PC-9 (cell line): ENCODE measurements at places on chromosomes 16 and 17.
A peak's percentile ranks its signal among the peaks of the same experiment; 100 is the strongest.

- peaks cover 13% of the 10 kb centered on the region for H3K27me3 ChIP-seq
- no peak overlapping the region for H3K4me3 ChIP-seq
- H3K27ac ChIP-seq: no peak overlapping the region
- DNase-seq: no peak
Observed at GRCh38 chr16:11521055-11521454, 65.7 kb downstream of the LITAF start.

- H3K27ac ChIP-seq: no peak overlapping the region
- DNase-seq: peak; percentile 40
- H3K36me3 ChIP-seq: no peaks in the 10 kb centered on the region
- no peaks in the 10 kb centered on the region for H3K27me3 ChIP-seq
- peaks cover 6% of the 10 kb centered on the region; the same call in 1 of the 2 replicates for H3K4me1 ChIP-seq
Observed at GRCh38 chr17:73091770-73092522, 542 bp downstream of the SLC39A11 start.

DNA sequence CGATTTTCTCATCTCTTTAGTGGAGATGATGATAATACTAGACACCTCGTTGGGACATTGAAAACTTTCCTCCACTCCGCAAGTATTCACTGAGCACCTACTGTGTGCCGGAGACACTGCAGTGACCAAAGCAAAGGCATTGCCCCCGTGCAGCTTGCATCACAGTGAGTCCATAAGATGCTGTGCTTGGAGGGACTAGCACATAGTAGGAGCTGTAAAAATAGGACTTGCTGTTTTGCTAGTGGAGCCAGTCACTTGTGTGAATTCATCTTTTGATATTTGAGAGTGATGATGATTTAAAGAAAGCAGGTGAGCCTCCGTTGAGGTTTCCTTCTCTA lies 5.3 kb upstream of the MAP2K3 start:
- no peaks in the 10 kb centered on the region for H3K36me3 ChIP-seq
- no peak overlapping the region for H3K27ac ChIP-seq
- H3K4me3 ChIP-seq: no peak overlapping the region
- peaks cover 26% of the 10 kb centered on the region for H3K4me1 ChIP-seq
- H3K27me3 ChIP-seq: no peaks in the 10 kb centered on the region
- no peak for DNase-seq

- peaks cover 11% of the 10 kb centered on the region; the same call in 1 of the 2 replicates for H3K4me1 ChIP-seq
- DNase-seq: peak; percentile 60
- no peaks in the 10 kb centered on the region for H3K27me3 ChIP-seq
- no peak overlapping the region for H3K27ac ChIP-seq
- H3K4me3 ChIP-seq: no peak overlapping the region
Observed at GRCh38 chr17:32503251-32504165, 16.7 kb downstream of the CDK5R1 start.

DNA sequence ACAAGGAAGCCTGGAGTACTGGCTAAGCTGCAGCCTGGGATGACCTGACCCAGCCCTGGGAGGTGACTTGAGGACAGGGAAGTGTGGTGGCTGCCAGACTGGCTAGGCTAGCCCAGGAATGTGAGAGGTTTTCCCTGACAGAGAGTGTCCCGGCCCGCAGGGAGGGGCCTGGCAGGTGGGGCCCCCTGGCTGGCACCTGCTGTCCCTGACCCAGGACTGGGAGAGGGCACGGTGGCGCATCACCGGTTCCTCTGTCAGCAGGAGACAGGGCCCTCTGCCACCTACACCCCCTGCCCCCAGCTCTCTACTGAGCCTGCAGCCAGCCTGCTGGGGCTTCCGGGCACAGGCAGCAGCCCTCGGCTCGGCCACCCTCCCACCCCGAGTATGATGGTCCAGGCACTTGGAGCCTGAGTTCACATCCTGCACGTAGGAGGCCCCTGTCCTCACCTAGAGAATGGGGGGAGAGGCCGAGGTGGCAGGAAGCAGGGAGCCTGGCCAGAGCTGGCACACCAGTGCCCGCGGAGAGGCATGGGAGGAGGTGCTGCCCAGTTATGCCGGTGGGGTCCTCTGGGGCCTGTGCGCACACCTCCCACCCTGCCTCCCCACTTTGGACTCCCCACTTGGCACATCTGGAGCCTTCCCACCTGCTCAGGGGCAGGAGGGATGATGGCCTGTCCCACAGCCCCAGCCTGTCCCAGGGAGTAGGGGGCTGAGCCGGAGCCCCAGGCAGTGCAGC lies 528 bp downstream of the PRSS27 start:
- DNase-seq: peak; percentile 90
- H3K27ac ChIP-seq: peak overlapping the region; percentile 72
- peak overlapping the region; percentile 64 for H3K4me3 ChIP-seq
- H3K4me1 ChIP-seq: peaks cover 34% of the 10 kb centered on the region
- no peaks in the 10 kb centered on the region for H3K27me3 ChIP-seq

DNA sequence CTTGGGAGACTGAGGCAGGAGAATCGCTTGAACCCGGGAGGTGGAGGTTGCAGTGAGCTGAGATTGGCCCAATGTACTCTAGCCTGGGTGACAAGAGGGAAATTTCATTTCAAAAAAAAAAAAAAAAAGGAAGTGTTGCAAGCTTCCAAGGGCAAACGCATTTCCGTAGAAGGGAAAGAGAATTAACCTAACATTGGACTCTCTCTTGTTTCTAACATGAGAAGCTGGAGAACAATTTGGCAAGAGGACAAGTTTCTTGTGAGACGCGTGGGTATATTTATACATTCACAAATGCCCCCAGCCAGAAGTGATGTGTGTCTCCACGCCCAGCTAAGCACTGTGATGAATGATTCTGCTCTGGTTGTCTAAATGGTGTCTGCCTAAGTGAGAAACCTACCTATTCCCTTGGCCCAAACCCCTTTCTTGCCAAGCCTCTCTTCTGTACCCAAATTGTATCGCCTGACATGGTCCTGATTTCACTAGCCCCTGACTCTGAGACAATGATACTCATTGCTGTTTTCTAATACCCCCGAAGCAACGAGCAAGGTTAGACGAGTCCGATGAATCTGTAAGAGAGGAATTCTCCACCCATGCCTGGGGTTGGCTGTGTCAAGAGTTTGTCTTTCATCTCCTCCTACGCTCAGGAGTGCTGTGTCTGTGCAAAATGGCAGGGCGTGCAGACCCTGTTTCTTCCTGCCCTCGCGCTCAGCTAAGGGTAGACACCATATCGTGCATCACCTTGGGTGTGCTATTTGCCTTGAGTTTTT lies 14.2 kb upstream of the ST6GALNAC2 start:
- DNase-seq: no peak
- H3K27ac ChIP-seq: no peak overlapping the region
- H3K27me3 ChIP-seq: no peaks in the 10 kb centered on the region
- H3K4me1 ChIP-seq: peaks cover 41% of the 10 kb centered on the region
- no peaks in the 10 kb centered on the region for H3K36me3 ChIP-seq

DNA sequence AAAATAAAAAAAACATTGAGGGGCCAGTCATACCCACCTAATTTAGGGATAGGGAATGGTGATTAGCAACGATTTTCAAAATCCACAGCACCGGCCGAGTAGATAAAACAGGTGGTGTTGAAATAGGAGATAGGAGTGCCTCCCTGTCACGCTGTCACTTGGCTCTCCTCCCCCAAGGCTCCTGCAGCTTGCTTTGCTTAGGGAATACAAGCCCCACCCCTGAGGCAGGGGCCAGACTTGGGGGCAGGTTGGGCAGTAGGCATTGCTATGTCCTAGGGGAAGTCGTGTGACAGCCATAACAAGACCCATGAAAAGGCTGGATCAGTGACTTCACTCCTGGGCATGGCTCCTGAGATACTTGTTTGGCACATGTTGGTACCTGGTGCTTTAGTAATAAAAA lies 25.8 kb downstream of the POLR2A start:
- H3K27ac ChIP-seq: no peak overlapping the region
- no peak overlapping the region for H3K4me3 ChIP-seq
- H3K36me3 ChIP-seq: peaks cover 8% of the 10 kb centered on the region; the same call in 1 of the 2 replicates
- DNase-seq: no peak
- no peaks in the 10 kb centered on the region for H3K4me1 ChIP-seq

GRCh38 chr17:79819085-79819484 lies 20.2 kb downstream of the CBX4 start:
- peaks cover 8% of the 10 kb centered on the region; the same call in 1 of the 2 replicates for H3K4me1 ChIP-seq
- H3K27me3 ChIP-seq: no peaks in the 10 kb centered on the region
- no peak overlapping the region for H3K27ac ChIP-seq

DNA sequence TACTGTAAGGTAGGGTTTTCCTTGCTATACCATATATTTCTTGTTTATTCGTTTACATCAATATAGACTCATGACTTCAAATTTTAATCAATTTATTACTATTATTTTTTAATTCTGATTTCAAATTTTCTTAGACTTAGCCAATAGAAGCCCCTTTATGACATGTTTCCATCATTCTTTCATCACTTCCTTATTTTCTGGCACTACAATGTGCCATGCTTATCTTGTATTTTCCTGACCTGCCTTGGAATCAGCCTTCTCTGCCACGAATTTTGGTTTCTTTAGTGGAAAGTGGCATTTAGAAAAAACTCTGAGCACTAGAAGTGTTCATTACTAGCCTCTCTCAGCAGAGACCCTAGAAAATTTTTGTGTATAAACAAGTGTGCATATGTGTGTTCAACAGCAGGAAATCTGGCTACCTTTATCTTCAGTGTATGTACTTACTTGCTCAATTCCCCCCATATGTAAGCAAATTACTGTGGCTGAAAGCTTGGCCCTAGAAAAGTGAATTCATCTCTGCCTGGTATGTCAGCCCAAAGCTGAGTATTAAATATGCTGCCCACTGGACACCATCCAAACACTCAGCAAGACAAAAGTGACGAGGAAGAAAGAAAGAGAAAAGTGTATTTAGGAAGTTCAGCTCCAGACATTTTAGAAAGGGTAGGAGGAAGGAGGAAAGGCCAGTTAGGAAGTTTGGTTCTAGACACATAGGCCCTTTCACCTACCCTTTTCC lies 4.0 kb downstream of the STXBP4 start:
- no peaks in the 10 kb centered on the region for H3K27me3 ChIP-seq
- peaks cover 13% of the 10 kb centered on the region for H3K4me1 ChIP-seq
- DNase-seq: no peak
- H3K36me3 ChIP-seq: no peaks in the 10 kb centered on the region

DNA sequence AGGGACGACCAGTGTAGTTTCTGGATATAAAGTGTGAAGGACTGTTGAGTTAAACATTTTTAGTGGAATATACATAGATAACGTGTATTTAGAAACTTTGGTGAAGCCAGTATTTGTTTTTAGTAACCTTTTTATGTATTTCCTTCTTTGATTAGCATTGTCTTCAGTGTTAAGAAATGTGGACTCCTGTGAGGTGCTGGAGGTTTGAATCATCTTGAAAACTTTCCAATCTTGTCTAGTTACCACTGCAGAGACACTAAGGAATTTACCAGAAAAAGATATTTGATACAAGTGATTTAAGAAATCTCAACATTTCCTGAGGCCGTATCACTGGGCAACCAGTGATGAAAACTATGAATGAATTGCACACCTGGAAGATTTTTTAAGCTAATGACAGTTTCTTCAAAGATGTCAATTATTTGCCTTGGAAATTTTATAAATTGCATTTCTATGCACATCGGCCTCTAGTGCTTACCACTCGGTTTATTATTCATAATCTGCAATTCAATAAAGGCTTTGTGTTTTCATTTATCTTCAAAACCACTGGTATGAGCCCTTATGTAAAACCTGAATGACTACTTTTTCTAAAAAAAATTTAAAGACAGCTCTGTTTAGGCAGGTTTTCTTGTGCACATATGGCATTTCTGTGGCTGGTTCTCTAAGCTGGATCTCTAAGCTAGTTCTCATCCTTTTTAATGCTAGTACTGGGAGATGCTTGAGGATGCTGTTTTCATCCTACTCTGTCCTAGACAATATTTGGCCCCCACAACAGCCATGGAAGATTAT lies 31.4 kb upstream of the ADCY7 start:
- no peaks in the 10 kb centered on the region for H3K36me3 ChIP-seq
- peak overlapping the region; percentile 53 for H3K27ac ChIP-seq

DNA sequence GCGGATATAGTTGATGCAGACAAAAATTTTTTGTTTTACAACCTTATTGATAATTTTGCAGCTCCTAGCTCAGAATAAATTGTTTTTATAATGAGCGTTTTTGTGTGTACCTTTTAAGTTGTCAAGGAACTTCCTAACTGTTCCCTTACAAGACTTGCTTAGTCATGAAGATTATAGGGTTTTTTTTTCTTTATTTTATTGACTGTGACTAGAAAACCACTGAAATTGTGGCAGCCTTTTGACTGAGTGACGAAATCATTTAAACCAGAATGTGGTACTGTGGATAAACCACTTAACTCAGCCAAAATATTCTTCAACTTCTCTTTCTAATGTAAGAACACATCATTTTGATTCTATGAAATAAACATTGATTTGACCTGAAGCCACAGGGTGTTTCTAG lies 40.8 kb upstream of the VPS4A start:
- no peak for DNase-seq
- no peaks in the 10 kb centered on the region for H3K4me1 ChIP-seq
- H3K27me3 ChIP-seq: no peaks in the 10 kb centered on the region
- H3K36me3 ChIP-seq: peaks cover 2% of the 10 kb centered on the region; the same call in 1 of the 2 replicates
- peak overlapping the region; percentile 19; the same call in 1 of the 2 replicates for H3K27ac ChIP-seq

GRCh38 chr17:38967290-38967738 lies at the start of gene FBXO47:
FBXO47 (minus strand) TSS chr17:38967403; CDS start chr17:38963025, 4,378 bp downstream.
- peak; percentile 75 for DNase-seq
- H3K4me3 ChIP-seq: peak within 1 kb of the TSS; percentile 47; the same call in 1 of the 2 replicates
- no peak within 1 kb of the TSS for H3K27ac ChIP-seq
- H3K27me3 ChIP-seq: no peaks in the 10 kb centered on the region

- no peaks in the 10 kb centered on the region for H3K27me3 ChIP-seq
- H3K36me3 ChIP-seq: 0 out of 2 replicates have a peak, but pooled peaks cover 3% of the 10 kb centered on the region
- no peak for DNase-seq
- H3K4me1 ChIP-seq: peaks cover 13% of the 10 kb centered on the region; the same call in 1 of the 2 replicates
- no peak overlapping the region for H3K27ac ChIP-seq
- no peak overlapping the region for H3K4me3 ChIP-seq
Observed at GRCh38 chr16:89345642-89346150, 128.2 kb downstream of the ZNF778 start.

- H3K4me1 ChIP-seq: peaks cover 19% of the 10 kb centered on the region
- no peaks in the 10 kb centered on the region for H3K27me3 ChIP-seq
- H3K4me3 ChIP-seq: no peak overlapping the region
- no peak overlapping the region for H3K27ac ChIP-seq
Observed at GRCh38 chr16:3650631-3651265, 3.7 kb upstream of the DNASE1 start.

GRCh38 chr17:77307479-77308198 lies 166.9 kb downstream of the SEC14L1 start:
- no peaks in the 10 kb centered on the region for H3K4me1 ChIP-seq
- H3K4me3 ChIP-seq: no peak overlapping the region
- DNase-seq: no peak
- no peaks in the 10 kb centered on the region for H3K36me3 ChIP-seq
- H3K27me3 ChIP-seq: no peaks in the 10 kb centered on the region

DNA sequence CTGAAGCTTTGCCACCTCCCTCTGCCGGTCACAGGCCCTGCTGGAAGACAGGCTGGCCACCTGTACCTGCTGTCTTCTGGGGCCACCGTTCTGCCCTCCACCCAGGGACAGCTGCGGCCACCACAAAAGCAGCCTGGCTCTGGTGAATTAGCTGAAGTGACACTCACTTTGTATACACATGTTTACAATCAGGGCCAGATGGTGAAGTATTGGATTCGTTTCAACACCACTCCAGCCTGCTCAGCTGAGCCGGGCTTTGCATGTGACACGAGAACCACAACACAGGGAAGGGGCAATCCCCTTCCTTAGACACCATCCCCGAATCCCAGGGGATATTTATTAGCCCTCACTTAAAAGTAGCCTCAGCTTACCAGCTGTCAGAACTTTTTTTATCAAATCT lies 191.5 kb upstream of the RPL38 start:
- no peaks in the 10 kb centered on the region for H3K36me3 ChIP-seq
- peaks cover 93% of the 10 kb centered on the region for H3K27me3 ChIP-seq

- H3K36me3 ChIP-seq: no peaks in the 10 kb centered on the region
- DNase-seq: no peak
- no peak overlapping the region for H3K4me3 ChIP-seq
- H3K27ac ChIP-seq: no peak overlapping the region
Observed at GRCh38 chr16:6837722-6838121, 494.9 kb upstream of the RBFOX1 start.
